ENCODE measurements at places on chromosomes 3 and 15. TPM values are rescaled to one million over a fixed set of nuclear protein-coding genes. Genes with fewer than 3 reads are reported as not detected.

Gene GOLGA6D
- not detected for polyA plus RNA-seq

Gene PLD1
- polyA plus RNA-seq = 12.3 TPM

Gene ADIPOQ
- 19.6 TPM for polyA plus RNA-seq

Gene PCSK6
- 7.4 TPM for polyA plus RNA-seq

Gene AMT
- polyA plus RNA-seq = 13.1 TPM

Gene NEK10
- polyA plus RNA-seq = 0.72 TPM

Gene C3orf85
- not detected for polyA plus RNA-seq

Gene CHRM5
- not detected for polyA plus RNA-seq

Gene NANOGP8
- polyA plus RNA-seq = 0.34 TPM

Gene GRM2
- polyA plus RNA-seq = 0.11 TPM

Gene LDHAL6B
- polyA plus RNA-seq = not detected

Gene MEIS2
- polyA plus RNA-seq = 89.7 TPM

Gene SAMMSON
- polyA plus RNA-seq = not detected

Gene ZPLD1
- not detected for polyA plus RNA-seq

Gene LPCAT4
- polyA plus RNA-seq = 49.7 TPM

Gene IRAK2
- polyA plus RNA-seq = 0.46 TPM

Gene B3GALNT1
- 40.3 TPM for polyA plus RNA-seq

Gene NAALADL2
- 0.23 TPM for polyA plus RNA-seq

Gene TMEM207
- polyA plus RNA-seq = not detected

Gene RNU5B-1
- polyA plus RNA-seq = not detected

Gene DET1
- polyA plus RNA-seq = 3.2 TPM

Gene CCDC54
- not detected for polyA plus RNA-seq

All from heart left ventricle (tissue), 16 donors.